NCI-H2107 (cell line): ENCODE measurements at places on chromosomes 6 and 20.

- no peak for DNase-seq
Observed at GRCh38 chr6:114955363-114955762, 612.5 kb upstream of the HS3ST5 start.

GRCh38 chr20:61346996-61347395 is 94.9 kb downstream of the CDH4 start:
- no peak for DNase-seq

DNA sequence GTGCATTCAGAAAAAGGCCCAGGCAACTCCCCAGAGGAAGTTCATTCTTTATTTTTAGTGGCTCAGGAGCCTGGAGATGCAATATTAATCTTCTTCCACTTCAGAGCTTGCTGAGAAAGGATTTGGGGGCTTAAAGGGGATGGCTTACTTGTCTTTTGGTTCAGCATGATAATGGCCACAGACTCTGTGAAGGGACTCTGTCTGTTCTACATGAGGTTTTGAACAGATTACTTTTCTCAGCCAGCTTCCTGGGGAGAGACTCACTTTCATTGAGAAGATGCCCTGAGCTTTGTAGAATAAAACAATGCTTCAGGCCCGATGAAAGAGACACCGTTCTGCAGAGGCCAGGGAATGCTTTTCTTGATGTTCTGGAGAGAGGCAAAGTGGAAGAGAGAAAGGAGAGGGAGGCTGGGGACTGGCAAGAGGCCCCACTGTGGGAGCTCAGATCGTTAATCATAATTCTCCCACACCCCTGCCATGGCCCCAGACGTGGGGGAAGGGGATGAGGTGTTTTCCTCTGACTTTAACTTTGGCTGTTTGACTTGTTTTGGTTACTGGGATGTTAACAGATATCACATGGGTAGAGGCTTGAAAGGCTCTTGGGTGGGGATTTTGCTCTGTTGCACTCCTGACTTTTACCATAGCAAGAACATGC is 19.1 kb downstream of the SCP2D1 start:
- no peak for DNase-seq

DNA sequence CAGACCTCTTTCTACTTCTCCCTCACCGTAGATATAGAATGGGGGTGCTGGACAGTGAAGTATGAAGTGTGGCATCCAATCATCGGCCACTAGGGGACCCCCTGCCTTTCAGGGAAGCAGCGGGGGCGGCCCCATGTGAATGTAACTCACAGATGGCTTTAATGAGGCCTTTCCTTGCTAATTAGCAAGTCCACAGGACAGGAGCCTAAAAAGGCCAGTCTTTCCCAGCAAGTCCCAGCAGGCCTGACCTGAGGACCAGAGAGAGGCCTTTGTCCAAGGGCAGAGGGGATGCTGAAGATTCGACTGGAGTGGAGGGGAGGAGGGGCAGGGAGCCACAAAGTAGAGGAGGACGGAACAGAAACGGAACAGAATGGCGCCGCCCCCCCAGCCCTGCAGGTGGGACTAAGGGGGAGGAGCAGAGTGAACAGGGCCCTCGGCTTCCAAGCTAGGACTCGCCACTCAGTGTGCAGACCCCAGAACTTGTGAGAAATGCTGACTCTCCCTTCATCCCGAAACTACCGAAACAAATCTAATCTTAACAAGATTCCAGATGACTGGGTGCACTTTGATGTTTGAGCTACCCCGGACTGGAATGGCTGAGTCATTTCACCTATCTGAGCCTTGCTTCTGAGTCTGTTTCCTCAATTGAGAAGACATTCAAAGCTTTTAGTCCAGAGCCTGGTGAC is 5.8 kb downstream of the C6orf132 start:
- DNase-seq = no peak

GRCh38 chr6:118808793-118809638 is 84.9 kb upstream of the ASF1A start:
- no peak for DNase-seq

DNA sequence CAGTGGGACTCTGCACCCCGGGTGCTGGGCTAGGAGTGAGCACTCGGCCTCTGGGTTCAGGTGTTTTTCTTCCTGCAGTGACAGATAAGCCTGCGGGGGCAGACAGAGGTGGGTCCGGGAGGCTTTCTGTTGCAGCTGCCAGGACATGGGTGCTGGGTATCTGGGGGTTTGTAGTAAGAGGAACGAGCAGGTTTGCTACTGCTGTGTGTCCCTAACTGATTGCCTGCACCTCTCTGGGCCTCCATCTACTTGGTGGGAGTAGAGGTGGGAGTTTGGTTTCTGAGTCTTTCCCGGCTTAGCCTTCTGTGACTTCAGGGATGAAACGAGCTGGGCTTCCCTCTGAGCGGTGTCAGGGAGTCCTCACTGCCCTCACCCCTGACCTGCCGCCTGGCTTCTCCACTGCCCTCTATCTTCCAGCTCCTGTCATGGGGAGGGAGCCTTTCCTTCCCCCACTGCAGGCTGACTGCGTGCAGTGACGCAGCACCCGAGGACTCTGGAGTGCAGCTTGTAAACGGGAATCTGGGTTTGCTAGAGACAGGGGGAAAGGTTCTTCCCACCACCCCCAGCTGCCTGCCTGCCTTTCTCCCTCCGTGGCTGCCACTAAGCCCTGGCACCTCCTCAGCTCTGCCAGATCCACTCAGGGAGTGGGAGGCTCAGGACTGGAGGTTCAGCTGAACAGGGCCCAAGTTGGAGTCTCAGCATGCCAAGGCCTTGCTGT is 6.7 kb downstream of the DLGAP4 start:
- DNase-seq = no peak

DNA sequence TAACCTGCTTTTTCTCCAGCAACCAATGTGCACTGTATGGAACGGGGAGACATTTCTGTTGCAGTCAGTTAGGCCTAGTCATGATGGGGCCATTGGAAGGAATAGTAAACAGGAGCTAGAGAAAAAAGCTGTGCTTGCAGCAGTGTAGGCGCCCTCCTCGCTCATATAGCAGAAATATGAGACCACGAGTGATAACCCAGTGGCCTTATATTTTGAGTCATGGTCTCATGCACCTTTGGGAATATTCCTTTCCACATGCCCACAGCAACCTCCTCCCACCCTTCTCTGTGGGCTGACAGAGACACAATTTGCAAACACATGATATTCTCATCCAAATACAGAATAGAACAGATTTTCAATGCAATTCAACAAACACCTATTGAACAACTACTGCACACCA is 248.9 kb upstream of the CITED2 start:
- no peak for DNase-seq

DNA sequence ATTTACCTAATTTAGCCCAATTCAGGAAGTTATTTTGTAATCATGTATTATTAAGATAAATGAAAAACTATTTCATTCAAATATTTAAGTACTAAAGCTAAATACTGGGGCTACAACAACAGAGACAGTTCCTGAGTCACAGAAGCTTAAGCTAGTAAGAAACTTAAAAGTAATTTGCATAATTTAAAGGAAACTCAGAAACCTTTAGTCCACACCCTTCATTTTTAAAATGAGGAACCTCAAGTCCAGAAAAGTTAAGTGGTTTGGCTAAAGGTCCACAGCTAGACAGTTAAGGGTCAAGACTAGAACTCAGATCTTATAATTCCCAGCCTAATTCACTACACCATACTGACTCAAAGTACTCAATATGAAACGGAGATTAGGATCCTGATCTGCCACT is 7.2 kb downstream of the LMBRD1 start:
- no peak for DNase-seq

DNA sequence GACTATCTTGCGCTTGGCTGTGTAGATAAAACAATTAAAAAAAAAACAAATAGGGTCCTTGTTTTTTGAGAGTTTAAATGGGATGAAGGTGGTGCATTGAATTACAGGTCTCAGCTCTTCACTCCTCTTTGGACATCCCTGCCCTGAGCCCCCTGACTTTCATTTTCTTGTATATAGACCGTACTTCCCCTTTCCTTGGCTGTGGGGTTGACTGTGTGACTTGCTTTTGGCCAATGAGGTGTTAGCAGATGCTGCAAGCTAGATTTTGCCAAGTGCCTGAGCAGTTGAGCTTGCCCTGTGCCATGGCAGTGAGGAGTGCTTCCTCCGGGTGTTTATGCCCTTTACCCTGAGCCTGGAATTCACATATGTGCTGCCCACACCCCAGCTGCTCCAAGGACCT is 386.1 kb upstream of the ZFP64 start:
- no peak for DNase-seq

GRCh38 chr6:152720974-152721373 is 23.3 kb downstream of the MYCT1 start:
- DNase-seq = no peak

- DNase-seq = no peak
Observed at GRCh38 chr6:78594668-78595066, 272.7 kb upstream of the IRAK1BP1 start.

DNA sequence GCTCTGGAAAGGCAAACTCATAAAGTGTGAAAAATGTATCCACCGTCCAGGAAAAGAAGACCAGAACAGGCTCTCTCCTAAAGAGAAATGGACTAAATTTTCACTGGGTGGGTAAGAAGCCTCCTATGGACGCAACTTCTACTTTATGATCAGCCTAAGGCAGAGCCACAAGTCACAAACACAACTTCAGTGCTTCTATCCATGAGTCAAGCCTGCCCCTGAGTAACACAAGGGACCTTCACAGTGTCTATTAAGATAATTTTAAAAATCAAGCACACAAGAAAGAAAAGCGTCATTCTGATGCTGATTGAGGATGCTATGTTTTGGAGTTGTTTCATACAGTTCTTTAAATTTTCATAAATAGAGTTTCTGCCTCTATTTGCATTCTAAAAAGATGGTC is 601.7 kb upstream of the ARID1B start:
- no peak for DNase-seq

DNA sequence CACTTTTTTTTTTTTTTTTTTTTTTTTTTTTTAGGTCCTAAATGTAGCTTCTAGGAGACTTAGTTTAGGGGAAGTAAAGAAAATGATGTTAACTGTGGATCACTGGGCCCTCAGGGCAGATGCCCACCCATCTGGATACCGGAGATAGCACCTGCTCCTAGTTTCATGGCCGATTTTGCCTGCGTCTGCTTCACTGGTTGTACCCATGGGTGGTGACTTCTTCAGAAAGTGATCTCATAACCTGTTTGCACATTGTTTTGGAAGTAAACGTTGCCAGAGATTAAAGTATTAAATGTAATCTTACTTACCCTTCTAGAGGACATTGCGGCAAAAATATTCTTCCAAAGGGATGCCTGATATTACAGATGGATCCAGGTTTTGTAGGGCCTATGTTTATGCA is 79.8 kb upstream of the SGK1 start:
- no peak for DNase-seq

DNA sequence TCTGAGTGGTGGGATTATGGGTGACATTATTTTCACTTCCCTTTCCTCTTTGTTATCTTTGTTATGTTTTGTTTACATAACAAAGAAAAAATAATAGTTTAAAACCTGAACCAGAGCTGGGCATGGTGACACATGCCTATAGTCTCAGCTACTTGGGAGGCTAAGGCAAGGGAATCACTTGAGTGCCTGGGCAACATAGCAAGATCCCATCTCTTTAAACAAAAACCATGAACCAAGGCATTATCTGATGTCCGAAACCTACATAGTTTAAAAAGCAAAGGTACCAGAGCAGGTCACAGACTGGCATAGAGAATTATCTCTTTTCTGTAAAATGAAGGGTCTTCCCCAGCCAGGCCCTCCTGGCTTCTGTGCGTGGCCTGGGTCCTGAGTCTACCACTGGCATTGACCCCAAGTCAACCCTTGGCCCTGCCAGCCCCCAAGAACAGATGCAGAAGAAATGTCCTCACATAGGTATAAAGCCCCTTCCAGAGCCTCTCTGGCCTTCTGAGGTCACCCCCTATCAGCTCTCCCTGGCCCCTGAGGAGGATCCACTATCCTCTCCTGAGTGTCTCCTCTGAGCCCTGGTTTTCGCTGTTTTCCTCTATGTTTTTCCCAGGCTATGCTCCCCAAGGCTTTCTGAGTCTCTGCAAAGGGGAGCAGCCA is 81.3 kb downstream of the TRERF1 start:
- DNase-seq = no peak

GRCh38 chr6:139251045-139251690 is 40.6 kb downstream of the TXLNB start:
- no peak for DNase-seq

- DNase-seq = no peak
Observed at GRCh38 chr6:40183902-40184301, 249.6 kb upstream of the MOCS1 start.

- no peak for DNase-seq
Observed at GRCh38 chr6:136611746-136612145, 61.5 kb upstream of the MAP7 start.

DNA sequence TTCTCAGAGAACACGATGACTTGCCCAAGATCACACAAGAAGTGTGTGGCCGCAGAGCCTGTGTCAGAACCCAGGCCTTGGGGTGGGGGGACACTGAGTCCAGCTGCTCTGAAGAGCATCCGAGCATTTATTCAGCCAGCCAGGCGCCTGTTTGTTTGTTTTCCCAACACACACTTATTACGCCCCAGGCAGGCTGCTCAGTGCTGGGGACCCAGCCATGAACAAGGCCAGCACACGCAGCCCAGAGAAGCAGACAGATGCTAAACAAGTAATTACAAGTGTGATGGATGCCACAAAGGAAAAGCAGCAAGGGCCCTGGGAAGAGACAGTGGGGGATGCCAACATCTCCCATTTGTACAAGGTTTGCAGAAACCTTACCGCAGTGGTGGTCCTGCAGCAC is 19.4 kb upstream of the SIRPA start:
- DNase-seq = no peak

- DNase-seq = no peak
Observed at GRCh38 chr6:52522655-52523054, 54.2 kb downstream of the TRAM2 start.

- no peak for DNase-seq
Observed at GRCh38 chr20:24432046-24432442, 37.4 kb upstream of the SYNDIG1 start.

- DNase-seq = no peak
Observed at GRCh38 chr6:108838101-108838717, 10.0 kb upstream of the ARMC2 start.

- DNase-seq = no peak
Observed at GRCh38 chr20:20668639-20669038, 43.8 kb downstream of the RALGAPA2 start.
